Astrocyte of the hippocampus (primary cell): ENCODE measurements at places on chromosomes 3 and 15.

- no peak for DNase-seq
Observed at GRCh38 chr15:25439369-25439836, 579 bp upstream of the UBE3A start.

GRCh38 chr15:70289191-70289955 lies 191.7 kb upstream of the TLE3 start:
- peak; percentile 86 for DNase-seq

- no peak for DNase-seq
Observed at GRCh38 chr3:3288255-3288654, 108.8 kb upstream of the CRBN start.

DNA sequence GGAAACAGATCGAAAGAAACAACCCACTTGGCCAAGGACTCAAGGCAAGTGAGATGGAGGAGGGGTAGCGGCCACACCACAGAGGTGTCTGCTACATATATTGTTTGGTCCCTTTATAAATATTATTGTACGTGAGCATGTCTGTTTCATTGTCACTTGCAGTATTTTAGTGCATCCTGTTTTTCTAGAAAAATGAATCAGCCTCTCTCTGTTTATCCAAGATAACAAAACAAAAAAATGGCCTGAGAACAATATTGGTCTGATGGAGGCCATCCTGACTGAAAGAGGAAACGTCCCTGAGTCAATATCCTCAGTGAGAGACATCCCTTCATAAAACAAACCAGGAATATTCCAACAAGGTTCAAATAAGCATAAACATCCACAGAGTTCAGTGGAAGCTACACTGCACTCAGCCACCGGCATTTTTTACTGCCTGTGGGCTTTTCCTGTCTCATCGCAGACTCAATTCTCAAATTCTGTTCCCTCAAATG lies 42.0 kb downstream of the WWTR1 start:
- DNase-seq, result no peak

- DNase-seq, result no peak
Observed at GRCh38 chr15:72078887-72079286, 39.1 kb downstream of the MYO9A start.

- no peak for DNase-seq
Observed at GRCh38 chr3:172442606-172443005, 5.7 kb downstream of the GHSR start.

GRCh38 chr3:193686665-193687483 lies 93.9 kb downstream of the OPA1 start:
- peak; percentile 30 for DNase-seq

GRCh38 chr3:45701172-45701867 lies 12.1 kb downstream of the SACM1L start:
- DNase-seq, result peak; percentile 78

DNA sequence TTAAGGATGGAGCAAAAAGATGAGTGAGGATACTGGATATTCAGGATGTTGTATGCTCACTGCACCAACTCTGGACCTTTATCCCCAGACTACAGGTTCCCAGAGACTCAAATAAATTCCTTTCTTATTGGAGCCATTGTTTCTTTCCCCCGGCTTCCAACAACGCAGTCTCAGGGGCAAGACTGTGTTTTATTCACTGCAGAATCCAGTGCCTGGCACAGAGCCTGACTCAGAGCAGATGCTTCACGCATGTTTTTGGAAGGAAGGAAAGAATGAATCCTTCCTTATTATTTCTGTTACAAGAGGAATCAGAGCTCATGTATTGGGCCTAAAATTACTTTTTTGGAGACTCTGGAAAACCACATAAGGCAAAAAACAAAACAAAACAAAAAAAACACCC lies 96.0 kb upstream of the VGLL4 start:
- no peak for DNase-seq

DNA sequence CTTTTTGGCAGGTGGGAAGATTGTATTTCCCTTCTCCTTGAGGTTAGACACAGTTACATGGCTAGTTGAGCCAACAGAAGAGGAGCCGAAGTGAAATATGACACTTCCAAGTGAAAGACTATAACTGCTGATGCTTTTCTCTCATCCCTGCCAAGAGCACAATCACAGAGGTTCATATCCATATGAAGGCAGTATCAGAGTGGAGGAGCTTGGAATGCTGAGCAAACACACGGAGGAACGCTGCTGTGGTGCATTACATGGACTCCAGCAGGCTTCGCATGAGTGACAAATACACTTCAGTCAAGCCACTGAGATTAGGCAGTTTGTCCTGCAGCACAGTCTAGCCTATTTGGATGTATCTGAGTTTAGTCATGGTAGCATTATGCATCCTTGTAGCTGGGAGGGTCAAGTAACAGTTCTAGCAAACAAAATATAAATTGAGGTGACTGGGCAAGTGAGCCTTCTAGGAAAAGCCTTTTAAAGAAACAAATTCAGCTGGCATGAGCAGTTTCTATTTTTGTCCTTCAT lies 5.4 kb downstream of the IQCF6 start:
- DNase-seq, result no peak

DNA sequence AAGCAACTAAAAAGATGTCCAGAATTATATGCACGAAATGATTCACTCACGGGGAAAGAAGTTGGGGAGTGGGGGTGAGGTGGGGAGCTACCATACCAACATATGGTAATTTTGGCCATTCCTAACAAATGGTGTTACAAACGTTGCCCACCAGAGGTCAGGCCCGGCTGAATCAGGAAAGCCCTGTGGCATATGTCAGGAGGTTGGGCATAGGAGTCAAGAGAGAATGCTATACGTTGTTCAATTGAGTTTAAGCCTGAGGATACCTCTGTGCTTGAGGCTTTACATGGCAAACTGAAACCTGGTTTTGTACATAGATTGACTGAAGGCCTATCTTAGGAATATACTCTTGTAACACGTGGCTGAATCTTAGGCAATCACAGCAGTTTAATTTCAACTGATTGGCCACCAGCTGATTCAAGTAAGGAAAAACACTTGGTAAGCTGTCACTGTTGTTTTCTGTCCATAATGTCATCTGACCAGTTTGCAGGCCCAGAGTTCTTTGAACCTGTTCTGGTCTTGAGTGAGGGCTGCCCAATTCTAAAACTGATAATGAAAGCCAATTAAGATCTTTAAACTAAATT lies 23.4 kb upstream of the SLC2A2 start:
- DNase-seq, result peak; percentile 77

GRCh38 chr3:169657351-169658124 lies 6.0 kb downstream of the MECOM start:
- DNase-seq, result no peak

- DNase-seq, result no peak
Observed at GRCh38 chr3:37050282-37050681, 57.0 kb downstream of the MLH1 start.

- DNase-seq, result no peak
Observed at GRCh38 chr3:57043518-57043917, 16.9 kb upstream of the SPATA12 start.

DNA sequence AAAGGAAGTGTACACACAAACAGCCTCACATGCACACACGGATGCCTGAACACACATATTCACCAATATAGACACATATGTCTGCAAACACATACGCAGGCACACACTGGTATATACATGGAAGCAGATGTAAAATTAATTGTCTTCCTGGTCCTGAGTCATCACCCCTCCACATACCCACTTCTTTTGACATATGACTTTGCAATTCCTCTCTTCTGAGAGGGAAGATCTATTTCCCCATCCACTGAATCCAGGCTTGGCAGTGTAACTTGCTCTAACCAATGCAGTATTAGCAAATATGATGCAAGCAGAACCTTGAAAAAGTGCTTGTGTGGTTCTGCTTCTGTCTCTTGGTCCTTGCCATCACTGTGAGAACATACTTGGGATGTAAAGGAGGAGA lies 76.8 kb upstream of the HRH1 start:
- no peak for DNase-seq

DNA sequence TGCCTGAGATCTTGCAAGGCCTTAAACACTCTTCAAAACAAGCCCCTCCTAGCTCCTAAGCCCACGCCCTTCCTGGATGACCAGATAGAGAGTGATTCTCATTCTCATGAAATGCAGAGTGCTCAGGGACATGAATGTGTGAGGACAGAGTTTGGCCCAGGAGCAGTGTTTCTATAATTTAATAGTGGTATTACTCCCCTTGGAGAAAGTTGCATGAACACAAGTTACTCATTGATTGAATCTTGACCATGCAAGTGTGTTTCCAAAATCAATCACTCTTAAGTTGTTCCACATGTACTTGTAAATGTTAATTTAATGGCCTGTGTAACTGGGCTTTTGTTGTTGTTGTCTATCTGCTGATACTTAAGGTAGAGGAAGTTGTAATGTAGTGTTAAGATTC lies 181.6 kb downstream of the ADAMTSL3 start:
- DNase-seq, result no peak

GRCh38 chr15:90201130-90201943 lies at the start of gene SEMA4B:
SEMA4B (plus strand) TSS chr15:90201330; CDS start chr15:90201579, 249 bp downstream.
- DNase-seq, result peak; percentile 83

GRCh38 chr3:150319900-150320299 lies 88.2 kb upstream of the TSC22D2 start:
- DNase-seq, result peak; percentile 91

GRCh38 chr3:110062716-110063115 lies 725.4 kb upstream of the DPPA4 start:
- no peak for DNase-seq

- no peak for DNase-seq
Observed at GRCh38 chr3:10435850-10436249, 69.5 kb downstream of the ATP2B2 start.

- no peak for DNase-seq
Observed at GRCh38 chr3:136682740-136683312, 69.4 kb downstream of the STAG1 start.
